ENCODE measurements at places on chromosomes 7 and 10. TPM values are rescaled to one million over a fixed set of nuclear protein-coding genes. Genes with fewer than 3 reads are reported as not detected.

Gene CFTR
- 11.0 TPM for total RNA-seq

Gene AKR1D1
- not detected for total RNA-seq

Gene CPA2
- total RNA-seq, result 16.3 TPM

DNA sequence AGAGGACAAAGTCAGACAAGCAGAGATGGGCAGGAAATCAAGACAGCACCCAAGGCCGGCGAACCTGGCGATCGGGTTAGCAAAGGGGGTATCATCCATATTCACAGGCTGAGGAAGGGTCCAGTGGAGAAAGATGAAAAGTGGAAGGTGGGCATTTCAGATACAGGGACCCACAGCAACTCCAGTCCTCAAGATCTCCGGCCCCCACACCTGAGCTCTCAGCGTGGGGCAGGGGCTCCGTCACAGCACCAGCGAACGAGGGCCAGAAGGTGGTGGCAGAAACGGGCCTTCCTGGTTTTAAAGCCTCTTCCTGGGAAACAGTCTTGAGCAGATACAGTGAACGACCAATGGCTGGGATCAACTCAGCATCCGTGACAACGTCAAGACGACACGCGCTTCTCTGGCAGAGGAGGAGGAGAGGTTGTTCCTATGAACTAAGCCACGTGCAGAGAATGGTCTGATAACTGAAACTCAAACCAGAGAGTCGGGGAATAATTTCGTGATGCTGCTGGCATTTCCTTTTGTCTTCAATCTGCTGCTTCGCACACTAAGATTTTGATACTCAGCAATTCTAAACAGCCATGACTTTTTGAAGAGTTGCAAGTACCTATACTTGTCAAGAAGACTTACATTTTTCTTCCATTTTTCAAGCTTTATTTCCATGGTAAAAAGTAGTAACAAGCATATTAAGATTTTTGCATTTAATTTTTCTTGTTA is 219.8 kb downstream of the ZMYND11 start:
- H3K27ac ChIP-seq, result peak overlapping the region; percentile 28
- no peaks in the 10 kb centered on the region for H3K4me1 ChIP-seq
- H3K4me3 ChIP-seq, result no peak overlapping the region

DNA sequence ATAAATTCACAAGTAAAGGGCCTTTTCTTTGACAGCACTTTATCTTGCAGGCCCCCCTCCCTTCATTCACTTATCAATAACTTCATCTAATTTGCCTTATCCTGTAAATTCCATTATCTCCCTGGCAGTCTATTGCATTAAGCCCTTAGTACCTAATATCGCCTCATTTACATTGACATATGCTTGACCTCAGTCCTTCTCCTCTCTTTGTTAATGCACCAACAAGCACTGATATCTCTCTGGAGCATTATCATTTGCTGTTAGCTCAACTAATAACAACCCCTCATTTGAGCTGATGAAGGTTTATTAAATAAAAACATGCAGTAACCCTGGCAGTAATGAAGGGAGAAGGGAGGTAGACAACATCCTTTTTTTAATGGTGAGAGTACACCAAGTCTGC is 46.8 kb downstream of the EXOC4 start:
- H3K27me3 ChIP-seq, result no peaks in the 10 kb centered on the region
- H3K4me1 ChIP-seq, result peaks cover 18% of the 10 kb centered on the region
- no peak overlapping the region for H3K27ac ChIP-seq

DNA sequence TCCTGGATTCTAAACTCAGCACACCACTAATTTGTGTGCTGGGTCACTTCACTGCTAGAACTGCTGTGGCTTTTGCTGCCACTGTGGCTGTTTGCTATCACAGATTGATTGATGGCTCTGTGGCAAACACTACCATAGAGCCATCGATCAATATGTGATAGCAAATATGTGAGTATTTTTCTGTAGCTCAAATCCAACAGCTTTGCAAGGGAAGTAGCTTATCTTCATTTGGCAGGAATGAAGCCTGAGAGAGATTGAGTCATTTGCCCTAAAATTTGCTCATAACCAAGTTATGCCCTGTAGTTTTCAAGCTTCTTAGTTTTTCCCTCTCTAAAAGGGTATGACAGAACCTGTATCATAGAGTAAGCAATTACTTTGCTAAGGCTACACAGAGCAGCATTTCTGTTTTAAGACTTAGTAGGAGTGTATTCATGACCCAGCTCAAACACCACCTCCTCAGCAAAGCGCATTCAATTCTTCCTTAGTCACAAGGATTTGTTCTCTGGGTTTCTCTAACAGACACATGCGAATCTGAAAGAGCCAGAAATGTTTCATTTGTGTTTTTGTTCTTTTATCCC is 43.1 kb downstream of the MINPP1 start:
- no peaks in the 10 kb centered on the region for H3K27me3 ChIP-seq
- no peak for DNase-seq
- peaks cover 11% of the 10 kb centered on the region for H3K4me1 ChIP-seq
- no peak overlapping the region for H3K4me3 ChIP-seq

DNA sequence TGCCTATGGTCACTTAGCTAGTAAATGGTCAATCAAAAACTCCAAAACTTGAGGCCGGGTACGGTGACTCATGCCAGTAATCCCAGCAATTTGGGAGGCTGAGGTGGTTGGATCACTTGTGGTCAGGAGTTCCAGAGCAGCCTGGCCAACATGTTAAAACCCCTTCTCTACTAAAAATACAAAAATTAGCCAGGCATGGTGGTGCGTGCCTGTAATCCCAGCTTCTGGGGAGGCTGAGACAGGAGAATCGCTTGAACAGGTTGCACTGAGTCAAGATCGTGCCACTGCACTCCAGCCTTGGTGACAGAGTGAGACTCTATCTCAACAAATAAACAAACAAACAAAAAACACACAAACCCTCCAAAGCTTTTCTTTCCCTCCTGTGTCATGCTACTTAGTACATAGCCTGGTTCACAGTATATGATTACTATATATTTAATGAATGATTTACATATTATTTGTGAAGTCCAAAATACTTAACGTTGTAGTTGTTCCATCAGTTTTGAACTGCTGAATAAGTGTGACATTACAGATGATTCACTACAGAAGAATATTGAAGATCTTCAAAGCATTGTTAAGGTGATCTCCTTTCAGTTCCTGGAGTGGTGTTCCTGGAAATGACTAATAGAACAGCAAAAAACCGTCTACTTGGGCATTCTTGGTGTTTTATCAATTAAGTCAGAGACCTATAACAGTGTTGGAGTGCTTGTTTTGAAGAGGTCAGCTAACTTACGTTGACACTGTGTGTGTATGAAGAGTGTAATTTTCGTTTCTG is 72.9 kb downstream of the ADK start:
- no peak overlapping the region for H3K27ac ChIP-seq
- H3K36me3 ChIP-seq, result peaks cover 4% of the 10 kb centered on the region
- no peak overlapping the region for H3K4me3 ChIP-seq
- no peak for DNase-seq
- no peaks in the 10 kb centered on the region for H3K4me1 ChIP-seq

DNA sequence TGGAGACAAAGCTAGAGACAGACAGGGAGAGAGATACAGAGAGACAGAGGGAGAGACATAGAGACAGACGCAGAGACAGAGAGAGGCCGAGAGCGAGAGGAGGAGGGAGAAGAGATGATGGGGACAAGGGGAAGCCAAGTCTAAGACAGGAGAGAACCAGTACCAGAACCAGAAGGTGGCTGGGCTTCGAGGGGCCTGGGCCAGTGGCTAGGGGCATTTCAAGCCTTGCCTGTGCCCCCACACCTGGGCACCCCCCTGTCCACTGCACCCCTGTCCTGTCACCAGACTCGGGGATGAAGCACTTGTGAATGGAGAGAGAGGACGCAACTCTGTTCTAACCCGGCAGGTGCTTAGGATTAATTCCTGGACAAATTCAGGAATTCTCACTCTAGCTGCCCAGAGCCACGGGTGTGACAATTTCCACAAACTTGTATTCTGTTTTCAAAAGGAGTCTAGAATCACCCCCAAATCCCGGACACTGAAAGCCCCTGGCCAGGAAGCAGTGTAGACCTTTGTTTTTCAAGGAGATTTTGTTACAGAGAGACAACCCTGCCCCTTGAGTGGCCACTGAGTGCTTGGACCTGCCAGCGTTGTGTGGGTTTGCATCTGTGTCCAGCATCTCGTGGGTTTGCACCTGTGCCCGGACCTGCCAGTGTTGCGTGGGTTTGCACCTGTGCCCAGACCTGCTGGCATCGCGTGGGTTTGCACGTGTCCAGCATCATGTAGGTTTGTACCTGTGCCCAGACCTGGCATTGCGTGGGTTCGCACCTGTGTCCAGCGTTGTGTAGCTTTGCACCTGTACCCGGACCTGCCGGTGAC is 157.3 kb downstream of the WDR37 start:
- no peak overlapping the region for H3K4me3 ChIP-seq
- H3K36me3 ChIP-seq, result no peaks in the 10 kb centered on the region
- no peak overlapping the region for H3K27ac ChIP-seq
- H3K4me1 ChIP-seq, result no peaks in the 10 kb centered on the region
- peaks cover 8% of the 10 kb centered on the region for H3K27me3 ChIP-seq
